ENCODE measurements at places on chromosomes 3 and 15. TPM values are rescaled to one million over a fixed set of nuclear protein-coding genes. Genes with fewer than 3 reads are reported as not detected.

The DPPA2 gene
- not detected for total RNA-seq

The SOX2 gene
- not detected for total RNA-seq

DNA sequence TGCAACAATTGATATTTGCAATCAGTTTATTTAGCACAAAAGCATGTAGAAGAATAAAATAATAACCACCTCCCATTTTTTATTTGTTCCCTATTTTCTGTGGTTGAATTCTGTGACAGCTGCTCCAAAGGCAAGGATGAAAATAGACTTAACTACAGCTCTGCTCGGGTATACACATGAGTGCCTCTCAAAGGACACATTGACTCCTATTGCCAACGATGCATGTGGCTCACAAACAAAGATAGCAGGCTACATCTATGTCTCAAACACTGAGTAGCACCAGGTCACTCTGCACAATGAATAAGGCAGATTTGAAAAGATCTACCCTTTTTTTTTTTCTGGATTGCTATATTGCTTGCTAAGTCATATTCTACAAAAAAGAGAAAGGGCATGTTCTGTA, 612.9 kb downstream of the ROBO1 start:
- no peaks in the 10 kb centered on the region for H3K27me3 ChIP-seq
- H3K4me3 ChIP-seq: no peak overlapping the region
- no peak for DNase-seq
- H3K4me1 ChIP-seq: no peaks in the 10 kb centered on the region

DNA sequence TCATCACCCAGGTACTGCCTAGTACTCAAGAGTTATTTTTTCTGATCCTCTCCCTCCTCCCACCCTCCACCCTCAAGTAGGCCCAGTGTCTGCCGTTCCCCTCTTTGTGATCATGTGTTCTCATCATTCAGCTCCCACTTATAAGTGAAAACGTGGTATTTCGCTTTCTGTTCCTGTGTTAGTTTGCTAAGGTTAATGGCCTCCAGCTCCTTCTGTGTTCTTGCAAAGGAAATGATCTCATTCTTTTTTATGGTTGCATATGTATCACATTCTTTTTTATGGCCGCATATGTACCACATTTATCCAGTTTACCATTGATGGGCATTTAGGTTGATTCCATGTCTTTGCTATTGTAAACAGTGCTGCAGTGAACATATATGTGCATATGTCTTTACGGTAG, 8.2 kb upstream of the GANC start:
- H3K27ac ChIP-seq: no peak overlapping the region
- H3K36me3 ChIP-seq: peaks cover 9% of the 10 kb centered on the region
- H3K4me1 ChIP-seq: no peaks in the 10 kb centered on the region
- DNase-seq: no peak
- H3K4me3 ChIP-seq: no peak overlapping the region
- H3K27me3 ChIP-seq: no peaks in the 10 kb centered on the region

GRCh38 chr3:87673132-87673531, 385.7 kb downstream of the CGGBP1 start:
- H3K27me3 ChIP-seq: no peaks in the 10 kb centered on the region
- no peak for DNase-seq
- no peak overlapping the region for H3K27ac ChIP-seq
- H3K4me3 ChIP-seq: no peak overlapping the region

- no peaks in the 10 kb centered on the region for H3K27me3 ChIP-seq
- H3K36me3 ChIP-seq: no peaks in the 10 kb centered on the region
- no peaks in the 10 kb centered on the region for H3K4me1 ChIP-seq
These were observed 4.5 kb downstream of the THRB start for GRCh38 chr3:24490151-24490550.

- no peak for DNase-seq
- H3K27me3 ChIP-seq: no peaks in the 10 kb centered on the region
- no peak overlapping the region for H3K4me3 ChIP-seq
- H3K27ac ChIP-seq: no peak overlapping the region
- peaks cover 2% of the 10 kb centered on the region for H3K4me1 ChIP-seq
These were observed 261.7 kb downstream of the MAGI1 start for GRCh38 chr3:65777050-65777449.

DNA sequence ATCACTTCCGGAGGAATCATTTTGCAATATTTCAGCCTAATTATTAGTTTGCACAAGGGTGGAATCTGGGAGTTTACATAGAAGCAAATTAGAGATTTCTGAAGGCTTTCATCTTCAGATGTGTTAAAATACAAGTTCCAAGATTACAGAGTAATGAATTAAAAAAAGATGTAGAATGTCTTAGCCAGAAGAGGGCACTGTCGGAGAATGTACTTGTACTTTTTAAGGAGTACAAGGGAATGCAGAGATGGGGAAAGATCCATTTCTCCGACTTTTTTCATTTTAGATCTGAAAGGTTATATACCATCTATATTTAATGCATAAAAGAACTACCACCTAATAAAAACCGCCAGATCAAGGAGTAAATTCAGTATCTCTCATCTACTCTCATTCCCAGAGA, 43.1 kb upstream of the WDR5B start:
- DNase-seq: peak; percentile 48
- H3K36me3 ChIP-seq: peaks cover 2% of the 10 kb centered on the region
- H3K27me3 ChIP-seq: no peaks in the 10 kb centered on the region
- no peak overlapping the region for H3K4me3 ChIP-seq
- no peak overlapping the region for H3K27ac ChIP-seq
- H3K4me1 ChIP-seq: no peaks in the 10 kb centered on the region

DNA sequence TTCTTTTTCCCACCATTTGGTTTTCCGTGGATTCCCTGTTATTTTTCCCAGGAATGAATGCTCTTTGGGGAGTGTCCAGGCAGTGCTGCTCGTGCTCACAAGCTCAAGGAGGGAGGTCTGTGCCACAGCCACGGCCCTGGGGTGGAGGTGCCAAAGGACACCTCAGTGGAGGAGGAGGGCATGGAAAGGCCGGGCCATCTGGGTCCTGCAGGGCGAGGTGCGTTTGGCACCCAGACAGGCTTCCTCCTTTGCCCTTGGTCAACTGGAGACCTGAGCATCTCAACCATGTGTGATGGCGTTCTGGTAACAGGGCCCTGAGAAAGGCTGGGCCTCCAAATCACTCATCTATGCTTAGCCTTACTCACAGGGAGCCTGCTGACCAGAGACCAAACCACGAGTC, 25.4 kb downstream of the KY start:
- no peak overlapping the region for H3K4me3 ChIP-seq
- no peak overlapping the region for H3K27ac ChIP-seq
- H3K27me3 ChIP-seq: no peaks in the 10 kb centered on the region
- no peaks in the 10 kb centered on the region for H3K36me3 ChIP-seq

DNA sequence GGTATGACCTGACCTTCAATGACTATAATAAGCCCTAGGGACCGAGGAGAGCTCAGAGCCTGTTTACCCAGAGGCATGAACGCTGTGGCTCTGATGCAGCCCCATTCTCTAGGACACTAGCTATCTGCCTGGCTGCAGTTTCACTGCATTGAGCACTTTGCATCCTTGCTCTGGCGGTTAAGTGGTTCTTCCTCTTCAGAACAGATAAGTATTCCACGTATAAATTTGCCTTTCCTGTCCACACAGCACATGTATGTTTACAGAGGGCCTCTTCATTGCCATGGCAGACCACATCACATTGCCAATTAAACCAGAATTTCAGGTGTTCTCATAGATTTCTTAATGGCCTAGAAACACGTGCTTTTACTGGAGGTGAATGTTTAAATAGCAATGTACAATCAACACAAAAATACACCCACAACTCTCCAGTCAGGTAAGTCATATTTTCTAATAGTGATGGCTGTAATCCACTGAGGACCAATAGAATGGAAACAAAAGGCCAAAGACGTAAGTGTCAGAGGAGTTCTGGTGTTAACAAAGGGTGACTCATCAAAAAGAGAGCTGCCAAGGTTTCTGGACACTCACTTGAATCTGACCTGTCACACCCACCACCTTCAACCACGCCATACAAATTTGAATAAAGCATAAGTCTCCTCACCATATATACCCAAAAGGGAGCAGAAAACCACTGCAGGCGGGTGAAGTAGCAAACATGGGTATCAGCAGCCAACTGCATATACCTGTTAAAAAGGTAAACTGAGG, 553.4 kb downstream of the OCA2 start:
- no peak for DNase-seq
- no peak overlapping the region for H3K4me3 ChIP-seq
- H3K36me3 ChIP-seq: no peaks in the 10 kb centered on the region
- H3K27me3 ChIP-seq: no peaks in the 10 kb centered on the region
